ENCODE measurements at places on chromosomes 3 and 15.

- no peak for DNase-seq
Observed at GRCh38 chr15:85116925-85117646, 135.4 kb downstream of the PDE8A start.

GRCh38 chr3:46926039-46926438 is 48.5 kb downstream of the PTH1R start:
- no peak for DNase-seq

DNA sequence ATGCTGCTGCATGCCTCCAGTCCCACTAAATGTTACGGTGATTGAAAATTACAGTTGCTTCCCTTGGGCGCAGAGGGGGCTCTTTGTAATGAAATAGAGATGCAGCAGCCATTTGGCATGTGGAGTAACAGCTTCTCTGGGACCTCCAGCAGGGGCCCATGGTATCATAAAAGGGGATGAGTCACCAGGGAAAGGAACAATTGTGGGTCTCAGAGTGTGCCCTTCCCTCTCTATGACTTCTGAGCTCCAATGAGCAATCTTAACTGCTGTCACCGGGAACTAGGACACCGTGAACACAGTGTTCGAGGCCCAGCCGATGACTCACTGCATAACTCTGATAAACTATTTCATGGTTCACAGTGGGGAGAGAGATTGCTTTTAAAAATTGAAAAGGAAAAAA is 164.8 kb upstream of the NUDT16 start:
- DNase-seq: peak; percentile 37

GRCh38 chr15:25716414-25717126 is 146.6 kb downstream of the ATP10A start:
- DNase-seq: no peak

DNA sequence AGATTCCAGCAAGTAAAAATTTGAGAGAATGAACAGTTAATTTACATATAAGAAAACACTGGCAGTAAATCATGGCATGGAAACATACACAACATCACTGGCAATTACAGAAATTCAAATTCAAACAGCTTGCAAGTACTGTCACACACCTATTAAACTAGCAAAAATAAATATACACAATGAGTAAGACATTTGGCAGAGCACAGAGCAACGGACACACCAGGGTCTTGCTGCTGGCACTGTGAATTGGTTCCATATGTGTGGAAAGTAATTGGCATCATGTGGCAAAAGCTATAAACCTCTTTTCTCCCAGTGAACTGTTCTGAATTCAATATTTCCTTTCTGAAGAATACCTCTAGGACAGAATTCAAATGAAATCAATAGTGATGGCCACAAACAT is 78.3 kb downstream of the LRRK1 start:
- no peak for DNase-seq

DNA sequence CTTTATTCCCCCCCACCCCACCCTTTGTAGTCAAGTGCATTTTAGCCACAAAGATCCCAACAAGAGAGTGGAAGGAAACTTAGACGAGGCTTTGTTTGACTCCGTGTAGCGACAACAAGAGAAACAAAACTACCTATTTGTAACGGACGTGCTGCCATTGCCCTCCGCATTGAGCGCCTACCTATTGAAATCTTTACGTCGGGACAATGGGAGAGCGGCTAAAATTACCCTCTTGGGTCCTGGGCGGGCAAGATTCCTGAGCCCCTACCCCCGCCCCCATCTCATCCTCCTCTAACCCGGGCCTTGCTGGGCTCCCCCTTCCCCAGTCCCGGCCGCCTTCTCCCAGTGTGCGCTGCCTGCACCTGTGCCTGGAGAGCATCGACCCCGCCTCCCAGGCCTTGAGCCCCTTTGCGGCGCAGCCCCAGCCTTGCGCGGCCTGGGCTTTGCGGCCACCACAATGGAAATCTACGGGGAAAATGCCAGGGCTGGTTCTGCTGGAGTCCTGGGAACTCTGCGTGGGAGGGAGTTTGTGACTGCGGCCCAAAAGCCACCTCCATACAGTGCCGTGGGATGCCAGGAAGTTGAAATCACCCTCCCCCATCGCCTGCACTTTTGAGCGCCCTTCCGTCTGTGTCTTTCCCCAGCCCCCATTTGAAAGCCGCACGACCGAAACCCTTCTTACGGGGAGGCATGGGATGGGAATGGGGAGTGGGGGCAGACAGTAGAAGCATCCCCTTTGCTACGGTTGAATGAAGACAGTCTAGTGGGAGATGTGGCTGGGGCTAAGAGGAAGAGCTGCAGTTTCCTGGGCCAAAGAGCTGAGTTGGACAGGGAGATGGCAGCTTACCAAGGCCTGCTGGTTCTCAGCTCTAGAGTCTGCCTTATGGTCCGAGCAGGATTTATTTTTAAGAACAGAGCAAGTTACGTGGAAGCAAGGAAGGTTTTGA is 1.1 kb upstream of the SOX2 start:
- no peak for DNase-seq

GRCh38 chr3:55888282-55888885 is 401.3 kb upstream of the WNT5A start:
- DNase-seq: no peak

All from KBM-7 (cell line).